ENCODE measurements at places on chromosomes 7 and 10.

DNA sequence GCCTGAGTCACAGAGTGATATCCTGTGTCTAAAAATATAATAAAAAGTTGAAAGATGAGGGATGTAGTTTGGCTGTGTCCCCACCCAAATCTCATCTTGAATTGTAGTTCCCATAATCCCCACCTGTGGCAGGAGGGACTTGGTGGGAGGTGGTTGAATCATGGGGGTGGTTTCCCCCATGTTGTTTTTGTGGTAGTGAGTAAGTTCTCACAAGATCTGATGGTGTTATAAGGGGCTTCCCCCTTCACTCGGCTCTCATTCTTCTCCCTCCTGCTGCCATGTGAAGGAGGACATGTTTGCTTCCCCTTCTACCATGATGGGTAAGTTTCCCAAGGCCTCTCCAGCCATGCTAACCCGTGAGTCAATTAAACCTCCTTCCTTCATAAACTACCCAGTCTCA is 25.1 kb upstream of the UBE3C start:
- H3K36me3 ChIP-seq: no peaks in the 10 kb centered on the region
- no peaks in the 10 kb centered on the region for H3K4me1 ChIP-seq
- no peak overlapping the region for H3K4me3 ChIP-seq
- DNase-seq: no peak
- H3K27me3 ChIP-seq: no peaks in the 10 kb centered on the region

DNA sequence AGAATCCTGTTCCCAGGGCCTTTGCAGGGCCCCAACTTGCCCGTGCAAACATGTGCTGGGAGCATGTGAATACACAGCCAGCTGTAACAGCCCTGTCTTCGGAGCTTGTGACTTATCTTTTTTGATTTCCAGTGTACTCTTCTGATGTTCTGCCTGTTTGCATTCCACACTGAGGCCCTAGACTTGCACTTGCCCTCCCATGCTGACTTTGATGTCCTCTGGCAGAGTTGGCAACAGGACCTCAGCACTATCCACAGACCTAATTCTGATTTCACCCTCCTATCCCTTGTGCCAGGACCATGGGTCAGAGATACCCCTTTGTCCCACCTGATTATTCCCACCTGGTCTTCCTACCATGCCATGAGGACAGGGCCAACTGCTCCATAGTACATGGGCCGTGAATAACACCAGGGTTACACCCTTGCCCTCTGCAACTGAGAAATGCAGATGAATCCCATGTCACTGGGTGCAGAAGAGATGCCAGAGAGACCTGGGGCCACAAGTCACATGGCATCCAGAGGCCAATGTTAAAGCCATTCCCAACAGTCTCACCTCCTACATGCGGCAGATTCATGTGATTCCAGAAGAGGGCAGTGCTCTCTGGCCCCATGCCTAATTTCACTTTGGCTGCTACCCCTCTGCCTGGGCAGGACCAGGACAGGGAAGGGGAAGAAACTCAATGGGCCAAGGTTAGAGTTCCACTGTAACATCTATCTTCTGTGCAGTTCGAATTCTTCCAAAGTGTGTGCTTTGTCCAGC is 43.0 kb downstream of the SCRN1 start:
- DNase-seq: no peak
- H3K4me3 ChIP-seq: no peak overlapping the region
- no peaks in the 10 kb centered on the region for H3K27me3 ChIP-seq
- H3K36me3 ChIP-seq: peaks cover 22% of the 10 kb centered on the region
- H3K27ac ChIP-seq: no peak overlapping the region

DNA sequence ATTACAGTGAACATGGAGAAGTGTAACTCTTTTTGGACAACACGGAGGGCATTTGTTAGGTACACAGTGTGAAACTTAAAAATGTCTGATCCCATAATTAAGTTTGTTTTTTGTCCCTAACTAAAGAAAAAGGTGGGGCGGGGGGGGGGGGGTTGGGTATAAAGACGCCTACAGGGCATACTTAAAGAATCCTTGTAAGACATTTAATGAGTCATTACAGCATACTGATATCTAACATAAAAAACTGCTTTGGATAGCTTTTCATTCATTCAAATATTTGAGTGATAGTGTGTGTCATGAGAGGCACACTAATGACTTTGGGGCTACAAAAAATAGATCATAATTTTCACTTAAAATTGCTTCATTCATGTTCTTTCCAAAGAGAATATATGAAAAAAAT is 31.2 kb downstream of the ZNRF2 start:
- H3K27ac ChIP-seq: no peak overlapping the region
- H3K4me3 ChIP-seq: no peak overlapping the region
- H3K27me3 ChIP-seq: no peaks in the 10 kb centered on the region
- no peak for DNase-seq
- peaks cover under 1% of the 10 kb centered on the region for H3K4me1 ChIP-seq
- no peaks in the 10 kb centered on the region for H3K36me3 ChIP-seq

DNA sequence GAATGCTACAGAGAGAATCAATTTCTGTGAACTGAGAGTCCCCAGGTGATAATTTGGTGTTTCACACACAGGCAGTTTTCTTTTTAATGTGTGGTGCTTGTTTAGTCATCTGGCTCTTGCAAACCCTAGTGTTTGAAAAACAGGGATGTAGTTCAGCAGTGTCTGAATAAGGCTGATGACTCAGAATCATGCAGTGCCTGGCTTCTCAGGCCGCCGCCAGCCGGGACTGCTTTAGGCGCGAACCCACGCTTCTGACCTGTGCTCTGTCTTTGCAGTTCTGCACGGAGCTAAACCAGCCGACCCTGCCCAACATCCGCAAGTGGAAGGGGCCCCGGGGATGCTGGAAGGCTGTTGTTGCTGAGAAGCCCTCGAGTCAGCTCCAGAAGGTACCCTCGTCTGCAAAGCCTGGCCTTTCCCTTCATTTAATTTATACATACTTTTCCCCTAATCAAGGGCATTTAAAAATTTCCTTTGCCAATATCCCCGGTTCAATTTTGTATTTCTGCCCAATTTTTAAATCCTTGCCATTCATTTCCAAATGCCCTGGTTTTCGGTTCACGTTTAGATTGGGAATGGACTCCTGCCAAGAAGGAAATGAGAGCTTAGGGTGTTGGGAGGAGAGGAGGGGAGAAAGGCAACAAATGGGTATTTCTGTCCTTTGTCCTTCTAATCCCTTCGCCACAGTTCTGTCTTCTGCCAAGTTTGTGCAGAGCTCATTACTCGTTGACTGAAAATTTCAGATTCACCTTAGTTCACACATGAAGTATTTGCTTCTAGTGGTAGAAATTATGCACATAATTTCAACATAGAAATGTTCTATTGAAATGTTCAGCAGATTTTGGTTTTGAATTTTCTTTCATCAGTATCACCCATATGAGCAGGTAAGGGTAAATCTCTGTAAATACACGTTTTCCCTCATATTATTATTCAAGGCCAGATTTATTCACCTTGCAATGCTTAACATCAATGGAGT is 108.5 kb upstream of the ANLN start:
- DNase-seq: peak; percentile 82
- H3K36me3 ChIP-seq: no peaks in the 10 kb centered on the region
- H3K27ac ChIP-seq: peak overlapping the region; percentile 40
- H3K27me3 ChIP-seq: no peaks in the 10 kb centered on the region
- peak overlapping the region; percentile 9 for H3K4me3 ChIP-seq

- H3K36me3 ChIP-seq: no peaks in the 10 kb centered on the region
- H3K4me1 ChIP-seq: peaks cover 18% of the 10 kb centered on the region
- no peak overlapping the region for H3K4me3 ChIP-seq
- no peak overlapping the region for H3K27ac ChIP-seq
Observed at GRCh38 chr10:7319632-7320031, 91.2 kb downstream of the SFMBT2 start.

DNA sequence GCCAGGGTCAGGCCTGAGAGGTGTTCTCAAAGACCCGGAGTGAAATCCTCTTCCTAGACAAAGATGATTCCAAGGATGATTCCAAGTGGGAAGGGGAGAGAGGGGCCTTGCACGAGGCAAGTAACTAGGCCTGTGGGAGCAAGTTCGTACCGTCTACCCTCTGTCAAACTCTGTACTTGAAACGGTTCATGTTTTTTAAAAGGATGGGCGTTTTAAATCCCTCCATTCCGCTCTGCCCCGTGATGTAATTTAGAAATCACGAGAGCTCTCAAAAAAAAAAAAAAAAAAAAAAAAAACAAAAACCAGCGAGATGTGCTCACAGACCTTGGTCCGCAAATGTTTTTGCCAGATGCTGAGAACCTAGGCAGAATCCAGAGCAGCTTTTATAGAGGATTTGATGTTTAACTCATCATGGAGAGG is 114.7 kb upstream of the CARD11 start:
- no peaks in the 10 kb centered on the region for H3K4me1 ChIP-seq
- no peak overlapping the region for H3K27ac ChIP-seq
- no peak overlapping the region for H3K4me3 ChIP-seq
- no peaks in the 10 kb centered on the region for H3K27me3 ChIP-seq

Measured in upper lobe of right lung (tissue), 1 donor.